ENCODE measurements at places on chromosomes 3 and 15.

DNA sequence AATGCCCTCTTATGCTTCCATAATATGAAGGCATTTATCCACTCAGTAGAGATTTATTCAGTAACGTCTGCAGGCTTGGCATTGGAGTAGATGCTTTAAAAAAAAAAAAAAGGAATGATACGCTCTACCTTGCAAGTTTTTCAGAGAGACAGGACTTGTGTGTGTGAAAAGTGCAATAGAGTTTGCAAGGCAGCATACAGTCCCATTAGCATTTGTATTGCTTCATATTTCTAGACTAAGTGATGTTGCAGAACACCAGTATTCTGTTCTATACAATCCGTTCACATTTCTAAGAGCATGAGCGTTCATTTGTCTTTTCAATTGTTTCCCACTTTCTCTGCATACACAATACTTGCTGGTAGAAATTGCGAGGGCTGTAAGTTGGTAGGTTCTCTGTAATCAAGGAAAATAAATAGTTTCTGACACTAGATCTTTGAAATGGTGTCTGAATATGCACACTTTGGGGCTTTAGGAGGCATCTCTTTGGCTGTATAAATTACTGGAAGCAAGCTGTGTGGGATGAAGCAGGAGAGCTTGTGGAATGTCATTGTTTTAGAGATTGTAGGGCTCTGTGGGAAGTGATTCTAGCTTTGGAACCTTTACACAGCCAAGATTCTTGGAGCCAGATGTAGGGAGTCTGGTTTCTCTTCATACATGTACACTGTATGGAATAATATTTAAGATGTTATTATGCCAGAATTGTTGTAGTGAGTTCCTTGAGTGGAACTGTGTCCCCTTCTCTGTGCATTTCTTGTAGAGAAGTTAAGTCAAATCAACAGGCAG is 262.7 kb downstream of the FEZF2 start:
- no peak for DNase-seq

- peak; percentile 29 for DNase-seq
These were observed 2.1 kb upstream of the ITGA11 start for GRCh38 chr15:68434021-68434420.

DNA sequence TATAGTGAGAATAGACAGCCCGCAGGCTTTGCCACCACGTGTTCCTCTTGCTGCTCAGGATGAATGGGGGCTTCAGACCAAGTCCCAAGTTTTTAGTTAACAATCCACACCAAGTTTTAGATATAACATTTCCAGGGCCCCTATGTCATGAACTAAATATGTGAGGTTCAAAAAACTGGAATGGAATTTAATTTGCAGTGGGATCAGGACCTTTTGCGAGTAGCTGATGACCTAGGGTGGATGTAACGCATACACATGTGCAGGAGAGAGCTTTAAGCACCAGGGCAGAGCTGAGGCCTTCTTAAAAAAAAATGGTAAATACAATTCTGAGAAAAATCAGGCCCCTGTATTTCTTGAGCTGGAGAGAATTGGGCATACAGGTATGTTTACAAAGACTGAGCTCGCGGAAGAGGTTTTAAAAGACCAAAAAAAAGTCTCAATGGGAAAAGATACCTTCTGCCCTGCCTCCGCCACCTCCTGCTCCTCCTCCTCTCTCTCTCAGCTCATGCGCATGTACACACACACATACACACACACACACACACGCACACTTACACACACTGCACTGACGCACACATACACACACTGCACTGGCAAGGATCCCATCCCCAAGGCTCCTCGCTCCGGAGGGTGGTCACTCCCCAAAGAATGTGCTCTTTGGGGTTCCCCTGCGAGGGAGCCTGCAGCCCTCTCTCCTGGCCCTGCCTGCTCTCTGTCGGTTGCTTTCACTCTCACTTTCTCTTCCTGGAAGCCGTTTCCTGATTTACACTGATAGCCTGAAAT is 48.2 kb upstream of the IGF1R start:
- no peak for DNase-seq

- no peak for DNase-seq
These were observed 340.2 kb downstream of the LRRC3B start for GRCh38 chr3:26962492-26963360.

GRCh38 chr3:106482451-106482850 is 613.6 kb upstream of the CBLB start:
- DNase-seq: no peak

GRCh38 chr3:18988614-18989229 is 159.6 kb upstream of the KCNH8 start:
- no peak for DNase-seq

GRCh38 chr15:75199357-75199940 is 2.2 kb upstream of the C15orf39 start:
- DNase-seq: no peak

GRCh38 chr3:40120806-40121205 is 188.7 kb upstream of the EIF1B start:
- no peak for DNase-seq

GRCh38 chr15:88133795-88134194 is 122.7 kb downstream of the NTRK3 start:
- DNase-seq: no peak

- no peak for DNase-seq
These were observed 432 bp upstream of the RAD54L2 start for GRCh38 chr3:51538115-51538458.

GRCh38 chr3:81816473-81817250 is 55.2 kb upstream of the GBE1 start:
- no peak for DNase-seq

DNA sequence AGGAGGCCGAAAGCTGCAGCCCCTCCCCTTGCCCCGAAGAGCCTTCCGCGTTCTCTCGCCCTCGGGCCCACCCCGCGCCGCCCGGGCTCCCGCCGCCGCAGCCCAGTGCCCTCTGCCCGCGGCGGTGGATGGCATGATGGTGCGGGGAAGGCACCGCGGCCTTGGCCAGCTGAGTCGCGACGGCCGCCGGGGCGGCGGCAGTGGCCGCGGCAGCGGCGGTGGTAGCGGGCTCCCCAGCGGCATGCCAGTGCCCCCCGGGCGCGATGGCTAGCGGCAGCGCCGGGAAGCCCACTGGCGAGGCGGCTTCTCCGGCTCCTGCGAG is 1.2 kb downstream of the TLNRD1 start:
- DNase-seq: no peak

- DNase-seq: no peak
These were observed 1.9 kb downstream of the CHST2 start for GRCh38 chr3:143121241-143122088.

DNA sequence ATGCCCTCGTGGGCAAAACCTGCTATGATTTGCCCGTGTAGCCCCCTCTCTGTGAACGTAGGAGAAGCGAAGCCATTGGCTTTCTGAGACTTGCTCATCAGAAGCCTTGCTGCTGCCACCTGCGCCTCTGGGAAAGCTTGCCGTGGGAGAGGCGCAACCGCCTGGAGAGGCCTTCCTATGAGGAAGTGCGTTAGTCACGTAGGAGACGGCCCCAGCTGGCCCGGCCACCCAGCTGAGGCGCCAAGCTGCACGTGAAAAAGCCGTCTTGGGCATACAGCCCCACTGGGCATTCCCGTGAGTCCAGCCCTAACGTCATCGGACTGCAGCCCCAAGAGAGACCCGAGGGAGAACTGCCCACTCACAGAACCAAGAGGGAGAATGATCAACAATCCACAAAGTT is 49.1 kb upstream of the TJP1 start:
- DNase-seq: no peak

DNA sequence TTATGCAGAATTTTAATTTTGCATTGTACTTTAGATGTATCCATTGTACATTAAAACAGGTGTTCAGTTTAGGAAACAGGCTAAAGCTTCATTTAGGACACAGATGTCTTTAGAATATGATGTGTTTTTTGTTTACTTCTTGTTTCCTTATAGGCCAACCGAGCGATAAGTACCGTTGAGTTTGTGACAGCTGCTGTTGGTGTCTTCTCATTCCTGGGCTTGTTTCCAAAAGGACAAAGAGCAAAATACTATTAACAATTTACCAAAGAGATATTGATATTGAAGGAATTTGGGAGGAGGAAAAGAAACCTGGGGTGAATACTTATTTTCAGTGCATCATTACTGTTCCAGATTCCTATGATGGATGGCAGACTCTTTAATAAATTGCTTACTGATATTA is 29.4 kb downstream of the PLAAT1 start:
- no peak for DNase-seq

GRCh38 chr3:87706176-87706575 is 352.6 kb downstream of the CGGBP1 start:
- no peak for DNase-seq

DNA sequence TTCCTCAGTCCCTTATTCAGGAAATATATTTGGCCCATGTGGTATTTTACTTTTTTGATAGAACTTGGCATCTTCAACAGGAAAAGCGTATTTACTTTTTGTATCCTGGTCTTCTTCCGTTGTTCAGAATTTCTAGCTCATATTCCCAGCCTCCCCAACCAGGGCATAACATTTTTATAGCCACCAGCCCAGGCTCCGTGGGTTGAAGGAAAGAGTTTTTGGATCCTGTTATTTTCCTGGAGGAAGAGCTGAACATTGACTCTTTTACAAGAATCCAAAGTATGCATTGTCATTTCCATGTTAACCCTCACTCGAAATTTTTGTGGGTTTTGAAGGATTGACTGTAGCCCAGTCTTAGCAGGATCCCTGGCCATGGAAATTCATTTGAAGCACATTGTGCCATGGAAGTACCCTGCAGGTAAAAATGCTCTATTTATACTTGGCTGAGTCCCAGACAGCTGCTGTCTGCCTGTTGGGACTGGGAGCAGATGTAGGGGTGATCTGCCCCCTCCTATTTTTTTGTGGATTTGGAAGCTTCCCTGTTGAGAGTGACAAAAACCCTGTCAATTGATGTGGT is 98.8 kb downstream of the AKAP13 start:
- no peak for DNase-seq

DNA sequence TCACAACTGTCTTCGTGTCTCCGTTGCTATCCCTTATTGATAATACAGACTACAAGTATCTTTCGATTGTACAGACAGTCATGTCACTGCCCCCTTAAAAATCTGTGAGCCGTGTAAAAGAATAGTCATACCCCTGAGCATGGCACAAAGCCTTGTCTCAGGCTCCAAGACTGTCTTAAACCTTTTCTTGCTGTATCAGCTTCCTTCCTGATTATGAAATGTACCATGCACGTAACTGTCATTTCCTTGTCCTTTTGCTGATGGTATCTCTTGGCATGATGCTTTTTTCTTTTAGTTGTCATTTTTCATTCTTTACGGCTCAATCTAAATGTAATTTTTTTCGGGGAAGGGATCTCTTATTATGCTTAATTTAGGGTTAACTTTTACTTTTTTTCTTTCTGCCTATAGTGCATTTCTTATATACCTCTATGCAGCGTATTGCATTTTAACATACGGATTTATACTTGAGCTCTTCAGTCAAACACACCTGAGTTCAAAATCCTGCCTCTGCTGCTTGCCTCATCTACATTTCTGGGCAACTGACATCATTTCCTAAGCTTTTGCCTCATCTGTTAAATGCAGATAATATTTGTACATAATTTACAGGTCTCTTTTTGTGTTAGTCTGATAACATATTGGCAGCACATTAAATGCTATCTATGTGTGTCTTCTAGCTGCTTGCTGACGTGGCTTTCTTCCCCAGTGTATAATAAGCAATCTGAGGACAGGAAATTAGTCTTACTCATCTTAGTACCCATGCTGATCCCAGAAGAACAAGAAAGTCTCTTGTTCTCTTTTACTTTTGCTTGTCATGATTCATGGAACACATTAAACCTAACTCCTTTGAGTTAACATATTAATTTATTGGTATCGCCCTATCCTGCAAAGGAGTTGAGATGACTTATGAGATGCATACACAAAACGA is 57.3 kb downstream of the ROBO2 start:
- no peak for DNase-seq

DNA sequence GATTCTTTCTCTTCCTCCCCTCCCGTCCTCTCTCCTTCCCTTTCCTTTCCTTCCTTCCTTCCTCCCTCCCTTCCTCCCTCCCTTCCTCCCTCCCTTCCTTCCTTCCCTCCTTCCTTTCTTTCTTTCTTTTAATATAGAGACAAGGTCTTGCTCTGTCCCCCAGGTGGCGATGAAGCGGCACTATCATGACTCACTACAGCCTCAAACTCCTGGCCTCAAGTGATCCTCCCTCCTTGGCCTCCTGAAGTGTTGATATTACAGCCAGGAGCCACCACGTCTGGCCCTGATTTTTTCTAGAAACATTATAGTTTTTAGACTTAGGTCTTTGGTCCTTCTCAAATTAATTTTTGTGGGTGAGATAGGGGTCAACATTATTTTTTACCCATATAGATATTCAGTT is 15.5 kb downstream of the GRM2 start:
- DNase-seq: no peak

DNA sequence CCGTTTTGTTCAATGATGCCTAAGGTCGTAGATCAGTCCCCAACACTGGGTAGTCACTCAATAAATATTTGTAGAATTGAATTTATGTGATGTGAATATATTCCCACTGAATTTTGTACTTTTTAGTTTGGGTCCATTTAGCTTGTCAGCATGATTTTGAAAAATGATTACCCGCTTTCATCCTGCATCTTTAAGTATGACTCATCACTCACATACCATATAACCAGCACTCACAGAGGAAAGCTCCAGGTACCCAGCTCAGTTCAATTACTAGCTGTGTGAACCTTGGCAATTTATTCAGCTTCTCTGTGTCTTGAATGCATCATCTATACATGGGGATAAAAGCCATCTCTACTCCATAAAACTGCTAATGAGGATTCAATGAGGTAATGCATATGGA is 2.2 kb upstream of the MLF1 start:
- no peak for DNase-seq

DNA sequence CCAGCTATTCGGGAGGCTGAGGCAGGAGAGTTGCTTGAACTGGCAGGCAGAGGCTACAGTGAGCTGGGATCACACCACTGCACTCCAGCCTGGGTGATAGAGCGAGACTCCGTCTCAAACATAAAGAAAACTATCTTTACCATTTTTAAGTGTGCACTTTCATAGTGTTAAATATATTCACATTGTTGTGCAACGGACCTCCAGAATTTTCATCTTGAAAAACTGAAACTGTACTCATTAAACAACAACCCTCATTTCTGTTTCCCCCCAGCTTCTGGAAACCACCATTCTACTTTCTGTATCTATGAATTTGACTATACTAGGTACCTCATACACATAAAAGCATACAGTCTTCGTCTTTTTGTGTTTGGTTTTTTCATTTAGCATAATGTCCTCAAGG is 375.1 kb downstream of the SHQ1 start:
- DNase-seq: no peak

DNA sequence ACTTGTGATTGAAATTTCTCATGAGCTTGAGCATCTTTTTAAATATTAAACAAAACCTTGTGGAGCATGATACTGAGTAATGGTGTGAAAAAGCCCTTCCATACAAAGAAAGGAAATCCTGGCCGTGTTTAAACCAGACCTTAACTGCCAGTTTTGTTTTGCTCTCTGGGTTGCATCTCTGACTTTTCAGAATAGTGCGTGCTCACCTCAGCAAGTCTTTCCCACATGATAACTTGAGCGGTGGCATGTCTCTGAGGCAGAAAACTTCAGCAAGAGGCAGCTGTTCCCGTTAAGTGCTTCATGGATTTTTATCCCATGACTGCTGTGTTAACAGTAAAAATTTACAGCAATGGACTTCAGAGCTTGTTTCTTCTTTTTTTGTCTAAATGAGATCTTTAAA is 393.3 kb downstream of the FEZF2 start:
- no peak for DNase-seq

- no peak for DNase-seq
These were observed 47.8 kb downstream of the BSN start for GRCh38 chr3:49602049-49602554.

All from mesothelial cell of epicardium (in vitro differentiated cells).